ENCODE measurements at places on chromosomes 2 and 18.

DNA sequence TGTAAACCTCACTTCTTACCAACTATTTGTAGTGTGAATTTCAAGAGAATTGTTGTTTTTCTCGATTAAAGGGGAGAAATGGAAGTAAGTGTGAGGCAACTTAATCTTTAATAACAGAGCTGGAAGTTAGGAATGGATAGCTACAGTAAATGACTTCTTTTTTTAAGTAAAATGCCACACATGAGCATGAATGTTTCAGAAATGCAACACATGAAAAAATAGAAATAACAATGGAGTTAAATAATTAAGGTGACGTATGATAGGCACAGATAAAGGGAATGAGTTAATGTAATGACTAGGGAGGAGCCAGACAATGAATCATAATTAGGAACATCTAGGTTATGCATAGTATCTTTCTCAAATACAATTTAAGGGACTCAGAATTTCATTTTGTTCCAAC is 3.4 kb downstream of the REL start:
- no peak for DNase-seq

DNA sequence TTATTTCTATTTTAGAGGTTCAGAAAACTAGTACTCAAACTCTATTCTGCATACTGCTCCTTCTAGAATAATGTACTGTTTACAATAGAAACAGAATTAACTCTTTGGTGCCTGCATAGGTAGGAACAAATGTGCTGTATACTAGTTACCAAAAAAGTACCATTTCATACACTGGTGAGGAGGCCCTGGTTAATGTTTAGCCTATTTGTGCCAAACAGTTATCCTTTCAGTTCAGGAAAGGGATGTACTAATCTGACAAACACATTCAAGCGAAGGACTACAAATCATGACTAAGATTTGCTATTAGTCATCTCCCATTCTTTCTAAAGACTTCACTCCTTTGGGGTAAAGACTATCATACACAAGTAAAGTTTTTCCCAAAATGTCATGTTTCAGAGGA is 47.4 kb downstream of the EXOC6B start:
- DNase-seq, result no peak

GRCh38 chr2:136383167-136383566 is 265.2 kb upstream of the CXCR4 start:
- no peak for DNase-seq

- no peak for DNase-seq
Observed at GRCh38 chr2:21234001-21234400, 110.2 kb downstream of the TDRD15 start.

DNA sequence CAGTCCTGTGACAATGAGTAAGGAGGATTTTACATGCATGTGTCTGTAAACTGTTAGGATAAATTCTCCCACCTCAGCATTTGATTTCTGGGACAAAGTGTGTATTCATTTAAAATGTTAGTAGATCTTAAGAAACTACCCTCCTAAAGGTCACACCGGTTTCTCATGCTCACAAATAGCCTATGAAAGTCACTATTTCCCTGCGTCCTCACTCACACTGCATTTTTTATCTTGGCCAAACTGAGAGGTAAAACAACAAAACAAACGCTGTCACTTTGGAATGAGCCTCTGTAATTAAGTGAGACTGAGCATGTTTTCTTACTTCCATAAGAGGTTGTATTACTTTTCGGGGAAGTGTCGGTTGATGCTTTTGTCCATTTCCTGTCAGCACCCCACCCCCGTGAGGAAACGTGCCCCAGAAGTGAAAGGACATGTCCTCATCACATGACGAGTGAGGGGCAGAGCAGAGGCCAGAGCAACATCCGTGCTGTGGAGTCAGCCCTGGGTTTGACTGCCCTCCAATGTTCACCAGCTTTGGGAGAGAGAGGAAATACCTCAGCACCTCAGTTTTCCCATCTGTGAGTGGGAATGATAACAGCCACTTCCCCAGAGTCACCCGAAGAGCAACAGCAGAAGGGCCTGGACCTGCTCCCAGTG is 3.1 kb downstream of the GYPC start:
- DNase-seq, result peak; percentile 45

- no peak for DNase-seq
Observed at GRCh38 chr2:215906458-215906857, 106.9 kb downstream of the MREG start.

- peak; percentile 61 for DNase-seq
Observed at GRCh38 chr2:63861220-63861822, 19.6 kb downstream of the UGP2 start.

DNA sequence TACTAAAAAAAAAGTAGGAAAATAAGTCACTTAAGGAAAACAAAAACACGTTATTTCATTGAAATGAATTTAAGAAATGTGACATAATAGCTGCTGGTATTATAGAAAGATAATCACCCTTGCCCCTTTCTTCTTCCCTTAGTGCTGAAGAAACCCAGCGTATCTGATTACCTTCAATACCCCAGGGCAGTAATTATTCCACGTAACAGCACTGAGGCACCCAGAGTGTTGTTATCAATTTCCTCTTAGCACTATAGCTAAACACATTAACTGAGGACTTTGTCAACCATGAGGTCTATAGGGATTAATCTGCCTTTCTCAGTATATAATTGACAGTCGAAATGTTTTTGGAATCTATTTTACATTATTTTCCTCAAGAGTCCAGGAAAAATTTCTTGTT is 180.0 kb upstream of the NXPH2 start:
- no peak for DNase-seq

GRCh38 chr18:35407871-35408481 is 30.8 kb upstream of the ZNF396 start:
- peak; percentile 33 for DNase-seq

DNA sequence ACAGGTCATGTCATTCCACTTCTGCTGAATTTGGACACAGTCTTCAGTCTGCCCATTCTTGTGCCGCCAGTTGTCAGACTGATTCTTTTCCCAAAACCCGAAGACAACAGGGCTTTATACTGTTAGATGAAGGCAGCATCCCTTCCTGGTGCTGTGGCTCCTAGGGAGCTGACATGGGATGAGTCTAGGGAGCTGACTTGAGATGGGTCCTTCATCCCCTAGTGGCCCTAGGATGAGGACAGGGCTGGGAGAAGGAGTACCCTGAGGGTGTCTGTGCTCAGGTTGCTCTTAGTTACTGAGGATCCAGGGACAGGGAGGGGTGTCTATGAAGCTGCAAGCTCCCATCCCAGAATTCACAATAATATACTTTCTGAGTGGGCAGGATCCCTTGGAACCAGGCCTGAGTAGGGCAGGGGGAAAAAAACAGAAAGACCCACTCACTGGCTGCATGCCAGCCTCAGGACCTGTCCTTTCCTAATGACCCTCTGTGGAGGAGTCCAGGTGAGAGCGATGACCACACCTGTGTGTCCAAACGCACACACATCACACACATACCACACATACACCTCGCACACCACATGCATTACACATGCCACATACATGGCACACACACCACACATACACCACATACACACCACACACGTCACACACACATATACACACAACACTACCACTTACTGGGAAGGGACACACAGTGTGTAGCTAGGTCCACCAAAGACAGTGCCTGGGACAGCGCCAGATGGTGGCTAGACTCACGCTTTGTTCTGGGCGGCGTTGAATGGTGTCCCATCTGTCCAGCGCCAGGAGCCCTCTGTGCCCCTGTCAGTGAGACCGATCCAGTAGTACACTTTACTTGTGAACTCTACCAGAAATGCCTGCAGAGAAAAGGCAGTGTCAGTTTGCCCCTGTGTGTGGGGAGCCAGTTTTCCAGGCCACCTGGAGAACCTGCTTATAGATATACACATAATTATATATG is 11.1 kb downstream of the CLEC4F start:
- DNase-seq, result no peak

- no peak for DNase-seq
Observed at GRCh38 chr2:45851111-45851510, 199.6 kb downstream of the PRKCE start.

DNA sequence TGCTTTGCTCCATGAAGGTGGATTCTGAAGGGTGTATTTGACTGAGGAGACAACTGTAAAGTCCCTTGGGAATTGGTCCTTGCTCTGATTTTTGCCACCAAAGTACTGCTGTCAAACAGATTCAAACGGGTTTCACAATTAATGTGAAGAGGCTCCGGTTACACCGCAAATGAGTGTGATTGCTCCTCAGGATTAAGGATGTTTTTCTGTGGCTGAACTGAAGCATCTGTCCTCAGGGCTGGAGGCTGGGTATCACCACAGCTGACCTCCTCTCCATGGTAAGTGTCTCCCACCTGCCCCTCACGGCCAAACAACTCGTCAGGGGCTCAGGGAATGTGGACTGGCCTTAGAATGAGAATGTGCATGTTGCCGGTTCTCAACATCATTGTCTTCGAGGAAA is 130.4 kb upstream of the NDUFV2 start:
- DNase-seq, result no peak

DNA sequence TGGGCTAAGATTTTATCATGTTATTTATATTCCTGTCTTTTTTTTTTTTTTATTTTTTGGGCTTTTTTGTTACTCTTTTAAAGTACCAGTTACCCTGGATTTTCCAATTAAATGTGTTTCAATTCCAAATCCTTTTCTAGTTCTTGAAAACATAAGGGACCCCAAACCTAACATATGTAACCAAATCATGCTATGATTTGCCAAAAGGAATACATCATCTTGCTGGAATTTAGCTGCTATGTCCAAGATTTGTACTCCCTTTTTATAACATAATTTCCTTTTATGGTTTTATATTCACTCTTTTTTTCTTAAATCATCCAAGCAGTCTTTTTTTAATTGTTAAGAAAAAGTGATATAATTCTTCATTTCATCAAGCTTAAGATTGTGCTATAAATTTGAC is 60.9 kb upstream of the DSEL start:
- DNase-seq, result no peak

DNA sequence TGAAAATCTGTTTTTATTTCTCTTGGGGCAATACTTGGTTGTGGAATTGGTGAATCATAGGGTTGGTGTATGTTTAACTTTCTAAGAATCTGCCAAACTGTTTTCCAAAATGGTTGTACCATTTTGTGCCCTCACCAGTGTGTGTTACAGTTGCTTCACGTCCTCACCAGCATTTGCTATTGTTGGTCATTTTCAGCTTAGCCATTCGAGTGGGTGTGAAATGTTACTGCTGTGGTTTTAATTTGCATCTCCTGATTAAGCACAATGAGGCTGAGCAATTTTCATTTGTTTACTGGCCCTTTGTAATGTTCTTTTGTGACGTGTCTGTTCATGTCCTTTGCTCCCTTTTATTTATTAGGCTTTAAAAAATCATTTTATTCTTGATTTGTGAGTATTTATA is 49.7 kb downstream of the FOSL2 start:
- no peak for DNase-seq

- no peak for DNase-seq
Observed at GRCh38 chr2:124975224-124975623, 950.1 kb downstream of the CNTNAP5 start.

GRCh38 chr18:46324087-46324955 is 220.1 kb downstream of the HAUS1 start:
- no peak for DNase-seq

- DNase-seq, result no peak
Observed at GRCh38 chr2:26989156-26989555, 18.7 kb downstream of the MAPRE3 start.

DNA sequence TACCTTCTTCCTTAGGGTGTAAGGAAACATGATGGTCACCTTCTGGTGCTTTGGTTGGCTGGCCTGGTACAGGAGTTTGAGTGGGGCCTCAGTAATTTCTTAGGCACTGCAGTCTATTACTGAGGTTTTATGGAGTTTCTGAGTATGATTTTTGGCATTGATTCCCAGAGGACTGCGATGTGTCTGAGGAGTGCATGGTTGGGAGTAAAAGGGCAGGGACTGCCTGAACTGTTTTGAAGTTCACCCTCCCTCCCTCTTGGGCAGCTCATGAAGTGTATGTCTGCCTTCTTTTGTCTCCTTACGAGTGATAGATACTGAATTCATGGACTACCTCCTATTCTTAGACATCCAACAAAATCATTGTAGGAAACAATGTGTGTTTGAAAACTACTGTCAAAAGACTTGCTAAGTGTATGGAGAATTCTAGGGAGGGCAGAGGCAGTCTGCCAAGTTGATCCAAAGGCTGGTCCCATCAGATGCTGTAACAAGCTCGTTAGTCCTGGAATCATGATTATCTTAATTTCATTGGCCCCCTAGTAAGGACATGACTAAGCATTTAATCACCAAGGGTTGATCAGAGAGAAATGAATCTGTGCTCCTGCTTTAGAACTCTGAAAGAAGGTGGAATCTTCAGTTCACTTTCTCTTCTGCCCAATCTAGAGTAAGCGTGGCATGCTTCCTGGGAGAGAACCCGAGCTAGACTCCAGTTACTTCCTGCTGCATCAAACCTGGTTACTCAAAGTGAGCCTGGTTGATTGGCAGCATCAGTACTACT is 26.5 kb downstream of the LYPD6B start:
- no peak for DNase-seq

DNA sequence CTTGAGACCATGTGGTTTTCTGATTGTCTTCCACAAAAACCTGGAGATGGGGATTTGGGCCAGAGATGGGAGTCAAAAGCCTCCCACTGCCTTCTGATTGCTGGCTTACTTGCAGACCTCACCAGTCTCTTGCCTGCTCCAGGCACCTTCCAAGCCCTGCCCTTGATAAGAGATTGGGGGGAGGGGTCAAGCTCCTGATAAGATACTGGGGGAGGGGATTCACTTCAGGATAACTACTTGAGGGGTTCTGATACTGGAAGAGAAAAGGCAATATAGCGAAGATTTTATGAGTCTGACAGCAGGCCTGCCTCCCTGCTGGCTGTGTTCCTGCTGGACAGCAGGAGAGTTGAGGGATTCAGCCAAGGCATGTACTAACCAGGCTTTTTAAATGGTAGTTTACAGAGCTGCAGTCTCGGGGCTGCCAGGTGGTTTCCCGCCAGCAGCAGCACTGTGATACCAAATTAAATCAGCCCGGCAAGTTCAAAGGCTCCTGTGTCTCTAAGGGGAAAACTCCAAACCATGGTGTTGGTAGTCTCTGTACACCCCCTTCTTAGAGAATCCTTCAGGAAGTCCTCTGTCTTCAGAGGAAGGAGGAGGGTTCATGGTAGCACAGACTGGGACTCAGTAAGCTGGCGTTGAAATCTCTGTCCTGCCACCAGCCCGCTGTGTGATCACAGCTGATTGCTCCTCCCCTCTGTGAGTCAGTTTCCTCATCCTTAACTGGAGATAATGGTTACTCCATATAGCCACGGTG is 58.3 kb downstream of the FBXO36 start:
- DNase-seq, result no peak

GRCh38 chr2:145408980-145409379 is 889.1 kb upstream of the ZEB2 start:
- DNase-seq, result no peak

- DNase-seq, result no peak
Observed at GRCh38 chr2:201444746-201445465, 6.4 kb downstream of the TRAK2 start.
